ENCODE measurements at places on chromosomes 6 and 20.

GRCh38 chr20:25508083-25508770 is 77.1 kb downstream of the NINL start:
- no peak for DNase-seq

DNA sequence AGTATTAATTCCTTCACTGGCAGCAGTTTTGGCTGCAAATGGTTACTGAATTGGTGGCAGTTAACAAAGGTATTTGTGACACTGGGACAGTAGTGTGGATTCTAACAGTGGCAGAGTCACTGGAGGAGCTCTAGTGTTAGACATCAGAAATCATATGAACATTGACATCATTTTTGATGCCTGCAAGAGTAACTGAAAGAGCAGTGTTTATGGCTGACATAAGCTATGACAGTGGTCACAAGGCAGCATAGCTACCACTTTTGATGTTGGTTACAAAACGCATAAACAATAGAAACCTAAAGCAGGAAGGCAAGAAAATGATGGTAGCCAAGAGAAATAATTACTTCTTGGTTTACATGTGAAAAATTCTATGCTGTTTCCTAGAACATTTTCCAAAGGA is 326.7 kb upstream of the MAN1A1 start:
- no peak for DNase-seq

- DNase-seq, result no peak
Observed at GRCh38 chr6:40552941-40553340, 34.2 kb downstream of the LRFN2 start.

GRCh38 chr20:14374196-14374595 is 36.8 kb upstream of the FLRT3 start:
- no peak for DNase-seq
